DMS79 treated with DMSO at 0.1 percent for 48 hours (cell line): ENCODE measurements at places on chromosomes 1 and 21.

DNA sequence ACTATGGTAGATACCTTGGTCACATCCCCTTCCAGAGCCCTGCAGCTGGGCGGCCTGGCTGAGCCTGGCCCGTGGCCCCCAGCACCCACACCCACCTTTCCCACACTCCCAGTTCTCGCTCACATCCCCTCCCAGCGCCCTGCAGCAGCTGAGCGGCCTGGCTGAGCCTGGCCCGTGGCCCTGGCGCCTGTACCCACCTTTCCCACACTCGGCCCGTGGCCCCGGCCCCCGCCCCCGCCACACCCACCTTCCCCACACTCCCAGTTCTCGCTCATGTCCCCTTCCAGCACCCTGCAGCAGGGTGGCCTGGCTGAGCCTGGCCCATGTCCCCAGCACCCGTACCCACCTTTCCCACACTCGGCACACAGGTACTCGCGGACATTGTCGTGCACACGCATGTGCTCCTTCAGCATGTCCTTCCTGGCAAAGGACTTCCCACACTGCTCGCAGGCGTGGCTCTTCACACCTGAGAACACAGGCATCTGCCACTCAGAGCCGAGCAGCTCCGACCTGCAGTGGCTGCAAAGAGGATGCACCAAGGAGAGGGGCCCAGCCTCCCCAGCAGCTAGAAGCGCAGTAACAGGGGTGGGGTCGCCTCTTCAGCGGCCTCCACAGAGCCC is 52.5 kb upstream of the RIPK4 start:
- DNase-seq = no peak

- no peak for DNase-seq
Measured at GRCh38 chr1:197399755-197400521, 131.9 kb downstream of the CRB1 start.

GRCh38 chr1:225778337-225778669 is 677 bp downstream of the SRP9 start:
- DNase-seq = no peak

DNA sequence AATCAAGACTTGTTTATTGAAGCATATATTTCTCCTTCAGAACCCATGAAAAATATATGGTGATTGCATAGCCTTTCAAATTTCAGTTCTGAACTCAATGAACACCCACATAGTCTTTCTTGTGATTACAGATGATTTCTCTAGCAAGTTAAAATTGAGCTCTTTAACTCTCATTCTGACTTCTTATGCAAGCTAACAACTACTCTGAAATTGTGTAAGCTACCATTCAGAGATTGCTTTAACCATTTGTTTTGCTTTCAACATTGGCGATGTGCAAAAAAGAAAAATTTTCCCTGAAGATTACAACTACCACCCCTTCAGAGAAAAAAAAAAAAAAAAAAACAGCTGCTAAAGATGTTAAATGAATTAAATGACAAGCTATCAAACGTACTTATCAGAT is 193.9 kb downstream of the DAB1 start:
- DNase-seq = no peak

DNA sequence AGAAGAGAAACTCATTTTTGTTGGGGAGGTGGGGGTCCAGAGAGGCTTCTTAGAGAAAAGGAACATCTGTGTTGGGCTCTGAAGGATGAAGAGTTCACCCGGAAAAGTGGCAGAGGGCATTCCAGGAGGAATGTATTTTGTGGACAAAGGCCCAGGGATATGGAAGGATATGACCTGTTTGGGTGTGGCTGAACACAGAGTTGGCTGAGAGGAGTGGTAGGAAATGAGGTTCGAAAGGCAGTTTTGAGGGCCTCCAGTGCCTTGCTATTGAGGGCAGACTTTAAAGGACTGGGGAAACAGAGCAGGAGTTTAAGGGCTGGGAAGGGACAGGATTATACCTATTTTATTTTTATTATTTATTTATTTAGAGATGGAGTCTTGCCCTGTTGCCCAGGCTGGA is 27.3 kb upstream of the WASF2 start:
- no peak for DNase-seq

GRCh38 chr1:44808938-44809917 is 905 bp downstream of the BTBD19 start:
- DNase-seq = no peak

- no peak for DNase-seq
Measured at GRCh38 chr1:26358411-26359384, 4.8 kb upstream of the CRYBG2 start.

DNA sequence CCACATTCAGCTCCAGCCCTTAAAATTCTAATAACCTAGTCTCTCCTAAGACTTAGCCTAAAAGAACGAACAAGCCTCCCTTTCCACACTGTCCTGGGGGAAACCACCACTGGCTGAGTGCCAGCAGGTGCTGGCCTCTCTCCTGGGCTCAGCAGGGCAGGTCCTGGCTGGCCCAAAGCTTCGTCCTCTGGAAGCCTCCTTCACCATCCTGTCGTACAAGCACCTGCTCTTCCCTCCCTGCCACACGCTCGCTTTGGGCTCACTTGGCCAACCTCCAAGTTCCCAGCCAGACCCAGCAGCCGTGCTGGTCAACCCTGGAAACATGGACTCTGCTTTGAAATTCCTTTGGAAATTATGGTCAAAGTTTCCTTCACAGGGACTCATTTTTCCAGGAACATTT is 58.2 kb upstream of the SLC25A33 start:
- DNase-seq = peak; percentile 89

DNA sequence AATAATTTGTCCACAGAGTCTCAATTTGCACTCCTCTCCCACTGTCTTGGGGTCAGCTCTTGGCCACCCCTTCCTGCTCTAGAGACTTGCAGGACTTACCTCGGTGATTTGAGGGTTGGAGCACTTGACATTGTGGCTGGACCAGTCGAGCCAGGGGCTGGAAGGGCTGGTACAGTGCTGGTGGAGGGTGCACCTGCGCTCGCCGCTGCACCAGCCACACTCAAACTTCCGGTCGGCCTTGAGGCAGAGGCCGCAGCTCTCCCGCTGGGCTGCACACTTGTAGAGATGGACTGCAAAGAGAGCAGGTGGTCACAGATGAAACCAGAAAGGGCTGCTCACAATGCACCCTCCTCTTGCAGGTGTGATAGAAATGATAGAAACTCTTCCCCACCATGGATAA is 165.0 kb downstream of the PLXNA2 start:
- DNase-seq = no peak

GRCh38 chr1:78004719-78005447 is at the start of gene DNAJB4:
DNAJB4 (plus strand) TSS chr1:78004939; CDS start chr1:78005111, 172 bp downstream.
- DNase-seq = no peak

DNA sequence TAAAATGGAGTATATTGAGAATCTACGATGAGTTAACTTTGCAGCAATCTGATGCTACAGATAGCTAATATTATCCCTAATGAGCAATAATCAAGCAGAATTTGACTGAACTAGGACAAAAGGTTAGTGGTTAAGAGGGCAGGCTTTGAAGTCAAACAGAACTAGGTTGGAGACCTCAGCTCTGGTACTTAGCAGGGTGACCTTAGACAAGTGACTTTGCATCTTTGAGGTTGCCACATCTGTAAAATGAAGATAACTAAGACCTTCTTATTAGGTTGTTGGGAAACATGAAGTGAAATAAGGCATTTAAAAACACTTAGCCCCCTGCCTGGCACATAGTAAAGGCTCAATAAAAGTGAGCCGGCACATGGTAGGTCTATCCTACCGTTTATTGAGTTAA is 4.3 kb upstream of the FUCA1 start:
- DNase-seq = no peak

DNA sequence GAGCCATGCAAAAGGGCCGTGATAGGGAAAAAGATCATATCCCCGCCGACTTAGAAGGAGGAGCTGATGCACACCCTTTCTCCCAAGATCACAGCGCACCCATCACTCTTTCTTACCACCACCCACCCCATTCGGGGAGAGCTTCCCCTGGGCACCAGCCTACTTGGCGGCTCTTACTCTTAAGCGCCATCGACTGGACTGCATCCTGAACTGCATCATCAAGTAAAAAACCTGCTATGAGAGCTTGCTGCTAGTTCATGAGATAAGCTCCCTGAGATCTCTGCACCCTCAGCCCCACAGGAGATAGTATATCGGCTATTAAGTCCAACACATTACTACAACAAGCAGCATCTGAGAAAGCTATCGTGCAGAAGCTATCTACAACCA is 125.1 kb downstream of the BARHL2 start:
- DNase-seq = no peak

DNA sequence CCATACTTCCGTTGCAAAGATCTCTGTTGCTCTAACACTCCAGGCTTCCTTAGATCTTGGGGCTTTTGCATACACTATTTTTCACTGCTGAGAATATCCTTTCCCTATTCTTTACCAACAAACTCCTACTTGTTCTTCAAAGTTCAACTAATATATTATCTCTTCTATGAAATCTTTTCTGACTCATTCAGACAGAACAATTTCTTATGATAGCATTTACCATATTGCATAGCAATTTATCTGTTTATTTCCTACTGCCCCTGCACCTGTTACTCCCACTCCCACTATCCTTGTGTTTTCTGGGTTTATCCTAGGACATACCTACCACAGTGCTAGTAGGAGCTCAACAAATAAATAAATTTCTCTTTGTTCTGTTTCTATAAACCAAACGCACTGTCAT is 11.0 kb downstream of the GADD45A start:
- no peak for DNase-seq

DNA sequence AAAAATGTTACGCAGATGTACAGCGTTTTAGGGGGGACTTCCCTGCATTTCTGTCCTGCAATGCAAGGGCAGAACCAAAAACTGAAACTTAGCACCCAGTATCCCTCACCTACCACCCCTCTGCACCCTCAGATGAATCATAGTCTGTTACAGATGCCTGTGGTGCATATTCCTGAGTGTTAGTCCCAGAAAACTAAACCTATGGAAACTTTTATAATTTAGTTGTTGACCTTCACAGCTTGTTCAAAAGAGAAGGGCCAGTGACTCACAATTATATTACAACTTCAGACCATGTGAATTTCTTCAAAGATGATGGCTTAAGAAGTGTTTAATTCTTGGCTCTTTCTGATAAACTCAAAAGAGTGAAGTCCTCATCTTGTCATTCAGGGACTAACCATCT is 5.8 kb downstream of the PTGER3 start:
- no peak for DNase-seq

- DNase-seq = no peak
Measured at GRCh38 chr1:170513138-170513537, 18.8 kb upstream of the GORAB start.

GRCh38 chr1:210246447-210246846 is 13.9 kb downstream of the SERTAD4 start:
- no peak for DNase-seq

GRCh38 chr1:78304761-78305160 is 186.0 kb upstream of the PTGFR start:
- DNase-seq = no peak

GRCh38 chr21:36186081-36186480 is 29.5 kb downstream of the DOP1B start:
- no peak for DNase-seq

- no peak for DNase-seq
Measured at GRCh38 chr1:84918726-84919336, 25.8 kb upstream of the LPAR3 start.

GRCh38 chr1:34164771-34165391 is at the start of gene CSMD2:
CSMD2 (minus strand) TSS chr1:34165230; CDS start chr1:34165097, 133 bp downstream.
- DNase-seq = peak; percentile 73

DNA sequence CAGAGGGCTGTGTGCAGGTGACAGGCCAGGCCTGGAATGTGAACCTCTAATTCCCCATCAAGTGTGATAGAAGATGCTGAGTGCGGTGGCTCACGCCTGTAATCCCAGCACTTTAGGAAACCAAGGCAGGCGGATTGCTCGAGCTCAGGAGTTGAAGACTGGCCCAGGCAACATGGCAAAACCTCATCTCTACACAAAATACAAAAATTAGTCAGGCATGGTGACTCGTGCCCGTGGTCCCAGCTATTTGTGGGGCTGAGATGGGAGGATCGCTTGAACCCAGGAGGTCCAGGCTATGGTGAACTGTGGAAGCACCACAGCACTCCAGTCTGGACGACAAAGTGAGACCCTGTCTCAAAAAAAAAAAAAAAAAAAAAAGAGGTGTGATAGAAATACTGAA is 40.1 kb upstream of the PUM1 start:
- DNase-seq = no peak

DNA sequence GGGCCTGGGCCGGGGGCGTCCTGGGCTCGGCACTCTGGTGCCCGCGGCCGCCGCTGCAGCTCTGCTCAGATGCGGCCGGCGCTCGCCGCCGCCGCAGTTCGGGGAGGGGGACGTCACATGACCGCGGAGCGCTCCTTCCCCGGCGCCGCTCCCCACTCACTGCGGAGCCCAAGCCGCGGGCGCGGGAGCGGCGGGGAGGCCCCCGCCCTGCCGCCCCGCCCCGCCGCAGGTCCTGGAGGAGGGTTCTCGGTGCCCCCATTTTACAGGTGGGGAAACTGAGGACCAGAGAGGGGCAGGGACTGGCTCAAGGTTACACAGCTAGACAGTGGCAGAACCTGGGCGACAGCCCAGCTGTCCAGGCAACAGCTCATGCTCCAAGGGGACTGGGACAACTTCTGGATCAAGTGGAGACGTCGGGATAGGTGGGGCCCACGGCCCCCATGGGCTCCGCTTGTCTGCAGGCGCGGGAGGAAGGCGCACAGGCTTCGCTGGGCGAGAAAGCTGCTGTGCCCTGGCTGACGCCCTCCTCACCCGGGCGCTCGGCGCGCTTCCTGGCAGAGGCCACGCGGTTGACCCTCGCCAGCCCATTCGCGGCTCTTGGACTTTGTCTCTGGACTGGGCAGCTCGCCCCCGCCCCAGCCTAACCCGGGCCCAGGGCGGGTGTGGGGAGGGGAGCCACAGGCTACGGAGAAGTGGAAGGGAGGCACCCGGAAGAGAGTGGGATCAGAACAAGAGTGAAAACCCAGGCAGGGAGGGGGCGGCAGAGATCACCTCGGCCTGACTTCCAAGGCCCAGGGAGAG is at the start of gene RAP1GAP:
Gene RAP1GAP, minus strand, starts transcription at position 100 of the 801 bp plus-strand sequence. CDS start 49,325 bp downstream, outside the sequence.
- peak; percentile 32 for DNase-seq

- no peak for DNase-seq
Measured at GRCh38 chr1:245045087-245045881, 109.5 kb upstream of the KIF26B start.

DNA sequence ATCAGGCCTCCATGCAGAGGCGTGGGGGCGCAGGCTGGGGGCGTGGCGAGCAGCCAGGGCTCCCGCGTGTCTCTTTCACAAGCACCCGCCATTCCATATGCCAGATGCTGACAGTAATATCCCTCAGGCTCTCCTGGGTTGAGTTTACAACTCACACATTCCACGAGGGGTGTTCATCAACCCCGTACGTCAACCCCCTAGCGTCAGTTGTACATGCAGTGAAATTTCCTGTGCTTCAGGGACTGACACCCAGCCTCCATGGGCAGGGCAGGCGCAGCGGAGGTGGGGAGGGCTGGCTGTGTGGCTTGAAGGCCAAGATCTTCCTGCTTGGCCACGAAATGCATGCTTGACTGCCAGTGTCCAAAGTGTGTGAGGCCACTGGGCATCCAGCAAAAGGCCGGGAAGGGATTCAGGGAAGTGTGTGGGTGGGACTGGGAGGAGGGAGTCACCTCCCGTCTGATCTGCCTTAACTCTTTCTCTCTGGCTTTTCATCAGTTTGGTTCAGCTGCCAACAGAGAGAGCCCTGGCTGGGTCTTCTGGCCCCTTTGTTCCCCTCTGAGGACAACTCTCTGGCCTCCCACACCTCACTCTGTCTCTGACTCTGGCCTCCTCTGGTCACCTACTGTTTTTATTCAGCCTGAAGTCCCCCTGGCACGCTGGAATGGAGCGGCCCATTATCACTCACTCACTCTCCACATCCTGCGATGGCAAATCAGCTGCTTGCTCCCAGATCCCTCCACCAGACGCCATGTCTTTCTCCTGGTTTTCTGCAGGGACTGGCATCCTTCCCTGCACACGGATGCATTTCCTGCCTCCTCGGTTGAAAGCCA is 33.8 kb downstream of the CLIC6 start:
- DNase-seq = no peak

GRCh38 chr21:41933313-41934079 is 20.3 kb downstream of the C2CD2 start:
- DNase-seq = no peak

- DNase-seq = no peak
Measured at GRCh38 chr21:34933609-34934335, 115.3 kb downstream of the RUNX1 start.
